ENCODE measurements at places on chromosomes 12 and 14.

DNA sequence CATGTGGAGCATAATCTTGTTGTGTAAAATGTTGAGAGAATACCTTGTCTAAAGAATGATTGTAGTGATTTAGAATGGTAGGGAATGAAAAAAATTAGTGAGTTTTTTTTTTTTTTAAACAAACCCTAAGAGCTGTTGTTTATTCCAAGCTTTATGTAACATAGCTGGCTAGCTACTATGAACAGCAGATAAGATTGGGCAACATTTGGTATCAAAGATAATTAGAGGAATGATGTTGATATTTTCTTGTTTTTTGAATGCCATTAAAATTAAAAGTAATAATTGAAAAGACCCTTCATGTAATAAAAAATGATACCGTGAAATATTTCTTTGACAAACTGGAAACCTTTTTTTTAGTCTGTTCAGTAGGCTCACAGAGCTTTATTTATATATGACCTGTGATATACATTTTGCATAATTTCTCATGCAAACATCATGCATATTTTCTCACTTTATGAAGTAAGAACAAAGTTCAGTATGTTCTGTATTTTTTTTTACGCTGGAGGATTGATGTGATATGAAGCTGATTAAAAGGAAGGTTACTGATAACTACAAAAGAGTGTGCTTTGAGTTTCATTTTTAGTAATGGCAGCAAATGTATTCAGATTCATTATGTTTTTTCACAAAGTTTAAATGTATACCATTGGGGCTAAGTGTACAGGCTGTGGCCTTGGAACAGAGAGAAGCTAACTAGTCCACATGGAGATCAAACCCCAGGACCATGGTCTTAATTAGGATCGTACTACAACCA, 8.1 kb downstream of the CPSF6 start:
- no peak for DNase-seq

- DNase-seq: no peak
These were observed 6.8 kb upstream of the AEBP2 start for GRCh38 chr12:19432309-19433170.

GRCh38 chr14:20412411-20412810, 890 bp downstream of the TEP1 start:
- no peak for DNase-seq

GRCh38 chr14:89952576-89952975, 2.0 kb downstream of the EFCAB11 start:
- DNase-seq: no peak

- no peak for DNase-seq
These were observed 107.4 kb downstream of the PRICKLE1 start for GRCh38 chr12:42482041-42482747.

DNA sequence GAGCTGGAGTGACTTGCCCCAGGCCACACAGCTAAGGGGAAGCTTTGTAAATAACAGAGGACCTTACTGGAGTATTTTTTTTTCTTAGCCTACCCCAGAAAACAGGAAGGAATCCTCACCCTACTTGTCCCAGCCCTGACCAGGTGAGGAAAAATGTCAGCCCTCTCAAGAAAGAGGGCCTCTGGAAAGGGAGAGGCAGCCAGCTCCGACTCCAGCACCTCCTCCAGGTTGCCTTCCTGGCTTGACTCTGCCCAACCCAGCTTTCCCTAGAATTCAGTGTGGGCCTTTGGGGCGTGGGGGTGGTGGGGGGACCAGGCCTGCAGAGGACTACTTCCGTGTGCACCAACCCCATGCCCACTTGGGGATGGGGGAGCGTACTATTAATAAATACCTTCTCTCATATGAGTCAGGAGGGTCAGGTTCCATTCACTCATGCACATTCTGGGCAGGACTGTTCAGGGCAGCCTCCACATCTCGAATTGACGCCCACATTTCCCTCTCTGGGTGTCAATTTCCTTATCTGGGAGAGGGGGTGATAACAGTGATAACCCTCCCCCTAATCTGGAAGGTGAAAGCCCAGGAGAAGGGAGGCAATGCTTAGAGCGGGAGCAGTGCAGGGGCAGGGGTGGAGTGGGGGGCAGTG, 5.2 kb downstream of the RHOF start:
- DNase-seq: no peak

DNA sequence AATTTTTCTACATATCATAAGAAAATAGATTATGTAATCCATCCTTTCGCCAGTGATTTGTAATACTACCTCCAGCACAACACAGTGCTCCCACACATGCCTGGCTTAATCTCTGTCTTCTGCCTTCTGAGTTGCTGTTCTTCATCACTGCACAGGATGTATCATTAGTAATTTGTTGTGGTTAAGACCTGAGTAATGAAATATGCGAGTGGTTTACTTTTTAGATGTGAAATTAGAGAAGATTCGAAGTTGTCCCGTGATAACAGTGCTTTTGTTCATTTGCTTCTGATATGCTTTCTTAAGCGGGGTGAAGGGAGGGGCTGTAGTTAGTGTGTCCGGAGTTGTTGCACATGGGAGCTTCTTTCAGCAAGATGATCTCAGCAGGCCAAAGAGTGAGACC, 18.1 kb downstream of the KRT85 start:
- no peak for DNase-seq

DNA sequence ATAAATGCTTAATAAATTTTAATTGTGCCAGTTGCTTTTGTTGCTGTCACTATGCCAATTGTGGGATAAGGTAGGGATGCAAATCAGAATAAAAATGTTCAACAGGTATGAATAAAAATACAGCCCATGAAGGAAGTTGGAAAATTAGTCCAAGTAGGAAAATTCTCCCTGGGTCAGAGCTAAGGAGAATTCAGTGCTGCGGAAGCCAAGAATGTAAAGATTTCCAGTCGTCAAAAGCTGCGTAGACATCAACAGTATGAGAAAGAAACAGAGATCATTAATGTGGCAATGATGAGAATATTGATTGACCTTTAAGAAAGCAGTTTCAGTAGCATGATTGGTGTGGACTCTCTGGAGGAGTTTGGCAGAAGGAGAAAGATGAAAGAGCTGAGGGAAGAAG, 87.9 kb downstream of the PLEKHA5 start:
- DNase-seq: no peak

DNA sequence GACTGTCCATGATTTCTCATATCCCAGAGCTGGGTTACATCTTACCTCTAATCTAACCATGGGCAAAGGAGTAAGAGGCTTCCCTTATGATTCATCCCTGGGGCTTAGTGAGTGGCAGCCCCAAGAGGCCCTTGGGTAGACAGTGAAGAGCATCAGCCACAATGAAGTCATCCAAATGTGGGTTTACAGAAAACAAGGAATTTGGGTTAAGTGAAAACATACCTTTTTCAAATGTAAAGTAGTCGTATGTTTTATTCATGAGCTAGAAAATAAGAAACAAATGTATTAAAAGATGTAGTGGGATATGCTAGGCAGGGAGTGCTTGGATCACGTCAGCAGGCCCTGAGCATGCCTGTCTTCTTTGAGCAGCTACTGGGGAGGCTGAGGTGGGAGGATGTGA, 54.0 kb upstream of the ELK3 start:
- peak; percentile 75 for DNase-seq

DNA sequence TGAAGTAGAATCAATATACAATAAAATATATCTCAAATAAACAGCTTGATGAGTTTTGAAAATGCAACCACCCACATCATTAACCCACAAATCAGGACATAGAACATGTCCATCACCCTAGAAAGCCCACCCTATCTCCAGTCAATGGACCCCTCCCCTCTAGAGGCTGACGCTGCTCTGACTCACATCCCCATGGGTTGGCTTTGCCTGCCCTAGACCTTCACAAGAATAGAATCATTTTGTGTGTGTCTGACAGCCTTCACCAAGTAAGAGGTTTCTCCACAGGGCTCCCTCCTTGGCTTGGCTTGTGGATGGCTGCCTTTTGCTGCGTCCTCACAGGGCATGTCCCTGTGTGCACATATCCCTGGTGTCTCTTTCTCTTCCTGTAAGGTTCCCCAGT, 250.2 kb upstream of the RTL1 start:
- no peak for DNase-seq

DNA sequence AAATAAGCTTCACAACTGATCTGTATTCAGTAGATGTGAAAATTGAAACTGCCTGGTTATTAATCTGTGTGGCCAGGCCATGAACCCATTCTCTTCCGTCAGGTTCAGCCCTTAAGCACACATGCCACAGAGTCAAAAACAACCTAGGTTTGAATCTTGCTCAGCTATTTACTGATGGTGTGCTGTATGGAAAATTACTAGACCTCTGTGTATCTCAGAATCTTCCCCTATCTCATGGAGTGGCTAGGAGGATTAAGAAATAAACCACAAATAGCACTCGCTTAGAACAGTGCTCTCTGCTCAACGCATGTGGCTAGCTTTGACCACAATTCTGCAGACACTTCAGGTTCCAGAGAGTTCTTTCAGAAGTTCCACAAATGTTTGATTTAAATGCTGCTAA, 240.7 kb upstream of the PLEKHG7 start:
- peak; percentile 93 for DNase-seq

DNA sequence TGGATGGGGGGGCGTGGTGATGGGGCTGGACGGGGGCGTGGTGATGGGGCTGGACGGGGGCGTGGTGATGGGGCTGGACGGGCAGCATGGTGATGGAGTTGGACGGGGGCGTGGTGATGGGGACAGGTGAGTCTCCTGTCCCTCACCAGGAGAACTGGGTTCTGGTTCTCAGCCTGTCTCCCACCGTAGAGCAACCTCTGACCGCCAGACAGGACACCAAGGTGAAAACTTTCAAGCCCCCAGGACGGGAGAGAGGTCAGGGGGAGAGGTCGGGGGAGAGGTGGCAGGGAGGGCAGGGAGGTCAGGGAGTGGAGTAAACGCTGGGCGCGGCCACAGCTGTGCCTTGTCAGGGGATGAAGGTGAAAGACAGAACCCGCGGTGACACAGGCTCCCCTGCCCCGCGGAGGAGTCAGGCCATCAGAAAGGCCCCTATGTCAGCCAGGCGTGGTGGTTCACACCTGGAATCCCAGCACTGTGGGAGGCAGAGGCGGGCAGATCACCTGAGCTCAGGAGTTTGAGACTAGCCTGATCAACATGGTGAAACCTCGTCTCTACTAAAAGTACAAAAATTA, 84.6 kb downstream of the GALNT9 start:
- DNase-seq: no peak

GRCh38 chr12:22529281-22530060, 14.9 kb downstream of the C2CD5 start:
- peak; percentile 65 for DNase-seq
